ENCODE measurements at places on chromosomes 12 and 14.

GRCh38 chr12:68341822-68342221, 9.7 kb upstream of the MDM1 start:
- no peak for DNase-seq

- DNase-seq = no peak
These were observed 34.5 kb downstream of the RPH3A start for GRCh38 chr12:112826011-112826410.

DNA sequence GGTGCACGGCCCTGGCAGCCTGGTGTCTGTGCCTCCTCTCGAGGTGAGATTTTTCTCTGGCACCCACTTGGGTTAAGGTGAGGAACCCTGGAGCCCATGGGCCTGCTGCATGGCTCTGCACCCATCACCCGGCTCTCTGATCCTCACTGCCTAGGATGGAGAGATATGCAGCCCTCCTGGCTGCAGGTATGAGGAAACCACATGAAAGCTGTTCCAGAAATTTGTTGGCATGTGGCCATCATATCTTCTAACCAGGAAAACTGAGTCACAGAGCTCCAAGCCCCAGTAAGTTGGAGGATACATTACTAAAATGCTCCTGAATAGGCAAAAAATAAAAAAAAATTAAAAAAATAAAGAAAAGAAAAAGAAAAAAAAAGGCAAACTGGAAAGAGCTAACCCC, 39.3 kb upstream of the DDX11 start:
- DNase-seq = no peak

DNA sequence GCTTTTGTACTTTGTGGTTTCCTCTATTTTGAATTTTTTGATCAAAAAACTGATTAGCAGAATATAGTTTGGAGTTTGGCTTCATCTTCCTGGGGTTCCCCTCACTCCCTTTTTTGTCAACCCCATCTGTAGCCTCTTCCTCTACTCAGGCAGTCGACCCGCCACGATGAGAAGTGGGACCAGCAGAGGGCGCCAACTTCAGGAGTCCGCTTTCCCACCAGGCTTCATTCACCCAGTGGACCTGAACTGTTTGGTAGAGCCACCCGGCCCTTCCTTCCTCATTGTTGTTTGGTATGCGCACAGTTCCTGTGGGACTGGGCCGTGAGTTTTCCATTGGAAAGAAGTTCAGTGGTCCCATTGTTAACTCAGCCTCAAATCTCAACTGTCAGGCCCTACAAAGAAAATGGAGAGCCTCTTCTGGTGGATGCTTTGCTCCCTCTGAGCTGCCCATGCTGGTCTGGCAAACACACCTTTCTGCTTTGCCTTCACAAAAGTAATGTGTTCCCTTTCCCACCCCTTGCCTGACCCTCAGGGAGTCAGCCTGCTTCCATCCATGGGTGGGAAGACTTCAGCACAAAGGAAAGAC, 21.7 kb downstream of the TMBIM6 start:
- DNase-seq = peak; percentile 39

GRCh38 chr12:113874326-113874725, 91.8 kb downstream of the RBM19 start:
- DNase-seq = no peak

DNA sequence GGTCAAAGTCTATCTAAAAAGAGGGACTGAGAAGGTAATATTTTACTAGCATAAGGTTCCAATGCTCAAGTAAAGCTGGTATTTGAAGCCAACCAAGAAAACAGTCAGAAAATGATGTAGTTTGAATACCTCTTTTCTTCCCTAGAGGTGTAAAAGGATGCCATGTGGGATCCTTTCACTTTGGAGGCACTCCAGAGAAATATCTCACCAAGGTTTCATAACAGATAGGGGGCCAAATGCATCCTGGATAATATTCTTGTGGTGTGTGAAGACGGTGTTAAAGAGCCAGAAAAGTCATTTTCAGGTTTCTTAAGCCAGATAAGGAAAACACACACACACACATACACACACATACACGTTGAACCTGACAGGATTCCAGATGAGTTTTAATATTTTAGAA, 136.1 kb upstream of the PRKD1 start:
- DNase-seq = no peak

GRCh38 chr12:12542964-12543363, 19.7 kb downstream of the DUSP16 start:
- no peak for DNase-seq

GRCh38 chr14:101849125-101849524, 87.6 kb downstream of the PPP2R5C start:
- no peak for DNase-seq

DNA sequence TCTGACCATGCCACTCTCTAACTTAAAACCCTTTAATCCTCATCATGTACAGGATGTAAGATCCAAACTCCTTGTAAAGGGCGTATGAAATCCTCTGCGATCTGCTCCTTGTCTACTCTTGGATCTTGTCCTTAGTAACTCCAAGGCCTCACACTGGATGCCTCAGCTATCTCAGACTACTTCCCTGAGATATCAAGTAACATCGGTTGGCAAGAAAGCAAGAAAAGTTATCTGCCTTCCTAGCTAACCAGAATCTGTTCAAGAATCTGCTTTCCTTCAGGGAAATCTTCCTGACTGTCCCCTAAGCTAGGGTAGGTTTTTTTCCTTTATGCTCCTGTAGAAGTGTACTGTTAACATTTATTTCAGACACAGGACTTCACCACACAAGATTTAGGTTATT, 82.6 kb downstream of the TAOK3 start:
- DNase-seq = no peak

- no peak for DNase-seq
These were observed 406.3 kb upstream of the MGAT4C start for GRCh38 chr12:86662464-86662863.

GRCh38 chr14:81192594-81192993, 28.2 kb downstream of the GTF2A1 start:
- DNase-seq = no peak

DNA sequence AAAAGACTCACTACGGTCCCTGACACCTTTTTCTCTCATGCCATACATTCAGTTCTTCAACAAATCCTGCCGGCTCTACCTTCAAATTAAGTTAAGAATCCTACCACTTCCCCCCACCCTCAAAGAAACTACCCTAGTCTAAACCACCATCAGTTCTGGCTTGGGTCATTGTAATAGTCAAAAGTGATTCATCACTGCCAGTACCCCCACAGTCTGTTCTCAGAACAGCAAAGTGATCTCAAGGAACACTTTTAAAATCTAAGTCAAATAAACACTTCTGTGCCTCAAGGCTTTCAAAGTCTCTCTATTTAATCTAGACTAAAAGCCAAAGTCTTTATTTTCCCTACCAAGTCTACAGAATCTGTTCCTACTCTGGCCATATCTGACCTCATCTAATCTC, 12.0 kb upstream of the FAM234B start:
- no peak for DNase-seq

GRCh38 chr14:49017447-49017846, 568.7 kb downstream of the RPS29 start:
- DNase-seq = no peak

GRCh38 chr12:66669541-66669940, 9.3 kb downstream of the GRIP1 start:
- no peak for DNase-seq

- no peak for DNase-seq
These were observed 673.9 kb downstream of the FLRT2 start for GRCh38 chr14:86203843-86204242.

GRCh38 chr14:24160499-24160849, 591 bp upstream of the IRF9 start:
- DNase-seq = no peak

- DNase-seq = no peak
These were observed 36.1 kb downstream of the DHX37 start for GRCh38 chr12:124952801-124953200.

- DNase-seq = peak; percentile 87
These were observed 6.0 kb downstream of the GAPDH start for GRCh38 chr12:6540181-6540877.
